ENCODE measurements at places on chromosomes 7 and 10.

DNA sequence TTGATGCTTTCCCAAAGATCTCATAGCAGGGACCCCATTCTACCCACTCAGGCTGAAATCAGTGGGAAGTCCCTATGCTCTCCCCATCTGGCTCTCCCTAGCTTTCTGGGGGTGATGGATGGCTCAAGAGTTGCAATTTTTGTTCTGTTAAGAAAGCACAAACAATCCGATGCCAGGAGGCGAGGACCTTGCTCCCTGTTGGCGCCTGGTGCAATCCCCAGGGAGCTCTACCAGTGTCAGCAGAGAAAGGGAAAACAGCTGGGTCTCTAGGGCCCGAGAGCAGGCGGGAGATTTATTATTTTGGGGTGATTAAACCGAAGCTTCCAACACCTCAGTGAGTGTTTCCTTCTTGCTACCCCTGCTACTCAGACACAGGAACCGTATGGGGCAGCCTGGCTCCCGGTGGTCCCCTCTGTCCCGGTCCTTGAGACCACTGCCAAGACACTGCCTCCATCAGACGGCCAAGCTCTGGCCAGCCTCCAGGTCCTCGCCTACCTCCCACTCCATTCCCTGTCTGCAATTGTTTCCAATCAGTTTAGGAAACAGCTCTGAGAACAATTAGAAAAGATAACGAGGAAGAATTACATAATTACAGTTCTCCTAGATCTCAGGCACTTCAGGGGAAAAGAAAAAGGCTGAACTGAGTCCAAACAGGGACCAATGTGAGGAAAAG is 147.9 kb downstream of the PLXNA4 start:
- DNase-seq, result no peak

- no peak for DNase-seq
Observed at GRCh38 chr10:6400331-6400730, 179.7 kb downstream of the PRKCQ start.

- DNase-seq, result no peak
Observed at GRCh38 chr10:4063717-4064116, 278.7 kb upstream of the KLF6 start.

DNA sequence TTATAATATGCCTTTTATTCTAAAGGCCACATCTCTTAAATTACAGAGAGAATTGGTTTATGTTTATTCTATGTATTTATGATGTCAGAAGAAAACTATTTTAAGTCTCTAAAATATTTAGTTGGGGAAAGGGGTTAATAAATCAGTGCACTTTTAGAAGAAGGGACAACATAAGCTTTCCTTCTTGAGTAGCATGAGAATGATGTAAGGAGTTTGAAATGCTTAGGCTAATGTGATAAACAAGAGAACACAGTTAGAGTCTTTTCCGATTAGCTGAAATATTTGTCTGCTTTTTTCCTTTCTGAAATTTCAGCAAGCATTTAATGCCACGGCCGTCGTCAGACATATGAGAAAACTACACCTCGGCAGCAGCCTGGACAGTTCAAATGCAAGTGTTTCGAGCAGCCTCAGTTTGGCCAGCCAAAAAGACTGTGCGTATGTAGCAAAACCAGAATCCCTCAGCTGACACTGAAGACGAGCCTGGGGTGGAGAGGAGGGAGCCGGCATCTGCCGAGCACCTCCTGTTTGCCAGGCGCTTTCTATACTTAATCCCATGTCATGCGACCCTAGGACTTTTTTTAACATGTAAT is 176.2 kb downstream of the CCDC3 start:
- DNase-seq, result no peak

GRCh38 chr10:5576780-5577624 is 52.2 kb downstream of the CALML3 start:
- DNase-seq, result no peak

- no peak for DNase-seq
Observed at GRCh38 chr10:65413001-65413400, 1512.8 kb upstream of the LRRTM3 start.

DNA sequence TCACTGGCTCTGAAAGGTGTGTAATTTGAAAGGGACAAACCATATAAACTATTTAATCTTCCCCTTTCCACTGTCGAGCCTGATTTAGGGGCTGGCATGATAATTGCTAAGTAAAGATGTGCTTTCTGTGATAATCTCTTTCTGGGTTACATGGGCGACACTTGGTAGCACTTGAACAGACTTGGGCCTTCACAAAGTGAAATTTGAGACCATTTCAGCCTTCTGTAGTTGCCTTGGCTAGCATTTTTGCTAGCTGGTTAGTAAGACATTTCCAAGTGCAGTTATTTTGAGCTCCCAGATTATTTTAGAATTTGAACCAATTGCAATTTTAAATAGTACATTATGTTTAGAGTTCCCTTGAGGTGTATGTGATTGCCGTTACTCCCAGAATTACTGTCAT is 432.7 kb upstream of the GALNT17 start:
- DNase-seq, result no peak

DNA sequence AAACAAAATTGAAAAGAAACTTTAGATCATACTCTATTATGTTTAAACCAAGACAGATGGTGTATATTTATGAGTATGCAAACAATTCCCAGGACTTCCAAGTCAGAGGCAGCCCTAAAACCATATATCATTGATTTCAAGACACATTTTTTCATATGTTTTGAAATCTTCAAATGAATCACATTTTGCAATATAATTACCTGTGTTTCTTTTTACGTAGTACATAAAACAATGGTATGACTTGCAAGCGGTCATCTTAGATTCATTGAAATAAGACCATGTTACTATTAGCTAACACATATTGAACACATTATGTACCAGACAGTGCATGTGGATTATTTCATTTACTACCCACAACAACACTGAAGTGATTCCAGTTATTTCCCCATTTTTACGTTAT is 14.9 kb downstream of the SMURF1 start:
- DNase-seq, result no peak

GRCh38 chr7:986766-987751 is 4.1 kb downstream of the CYP2W1 start:
- DNase-seq, result no peak

- DNase-seq, result no peak
Observed at GRCh38 chr10:118585794-118586193, 9.7 kb downstream of the PRLHR start.

DNA sequence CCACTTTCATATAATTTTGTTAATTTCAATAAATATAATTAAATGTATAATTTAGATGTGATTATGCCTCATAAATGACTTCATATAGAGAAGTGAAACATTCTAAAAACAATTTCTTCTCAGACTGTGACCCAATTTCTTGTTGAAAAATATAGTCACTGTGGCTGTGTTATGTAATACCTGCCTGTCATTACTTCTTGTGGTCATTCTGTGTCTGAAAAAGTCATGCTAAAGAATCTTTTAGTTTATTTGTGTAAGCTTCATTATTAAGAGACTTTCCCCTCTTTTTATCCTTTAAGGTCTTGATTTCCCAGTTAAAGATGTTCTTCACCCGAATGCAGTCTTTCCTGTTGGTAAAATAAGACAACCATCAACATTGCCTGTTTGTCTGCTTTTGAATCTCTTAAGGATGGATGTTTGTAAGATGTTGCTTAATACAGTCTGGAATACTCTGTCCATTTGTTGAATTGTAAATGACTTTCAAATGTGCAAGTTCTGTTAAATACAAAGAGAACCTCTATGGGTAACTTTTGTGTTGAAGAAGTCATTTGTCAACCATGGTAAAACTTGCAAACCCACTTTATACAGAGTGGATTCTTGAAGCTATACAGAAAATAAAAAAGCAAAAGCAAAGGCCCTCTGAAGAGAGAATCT is 16.0 kb downstream of the KAT6B start:
- no peak for DNase-seq

GRCh38 chr10:119658274-119658673 is 7.1 kb downstream of the BAG3 start:
- no peak for DNase-seq

DNA sequence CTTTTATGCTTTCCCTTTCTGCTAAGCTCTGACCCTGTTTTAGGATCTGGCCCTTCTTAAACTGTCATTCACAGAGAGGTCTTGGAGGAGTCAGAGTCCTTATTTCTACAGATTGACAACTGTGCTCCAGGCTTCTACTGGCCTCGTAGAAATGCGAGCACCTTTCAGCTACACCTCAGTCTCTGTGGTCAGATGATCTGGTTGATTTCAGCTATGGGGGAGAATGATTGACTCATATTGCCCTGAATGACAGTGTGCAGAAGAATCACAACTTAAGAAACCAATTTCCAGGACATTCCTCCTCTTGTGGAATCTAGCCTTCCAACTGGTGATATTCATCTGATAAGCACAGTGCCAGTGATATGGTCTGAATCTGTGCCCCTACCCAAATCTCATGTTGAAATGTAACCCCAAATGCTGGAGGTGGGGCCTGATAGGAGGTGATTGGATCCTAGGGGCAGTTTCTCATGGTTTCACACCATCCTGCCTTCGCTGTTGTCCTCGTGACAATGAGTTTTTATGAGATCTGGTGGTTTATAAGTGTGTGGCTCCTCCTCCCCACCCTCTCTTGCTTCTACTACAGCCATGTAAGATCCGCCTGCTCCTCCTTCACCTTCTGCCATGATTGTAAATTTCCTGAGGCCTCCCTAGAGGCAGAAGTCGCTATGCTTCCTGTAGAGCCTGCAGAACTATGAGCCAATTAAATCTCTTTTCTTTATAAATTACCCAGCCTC is 14.0 kb upstream of the CYP3A7 start:
- no peak for DNase-seq

GRCh38 chr10:115745943-115746342 is 527.1 kb downstream of the GFRA1 start:
- no peak for DNase-seq

DNA sequence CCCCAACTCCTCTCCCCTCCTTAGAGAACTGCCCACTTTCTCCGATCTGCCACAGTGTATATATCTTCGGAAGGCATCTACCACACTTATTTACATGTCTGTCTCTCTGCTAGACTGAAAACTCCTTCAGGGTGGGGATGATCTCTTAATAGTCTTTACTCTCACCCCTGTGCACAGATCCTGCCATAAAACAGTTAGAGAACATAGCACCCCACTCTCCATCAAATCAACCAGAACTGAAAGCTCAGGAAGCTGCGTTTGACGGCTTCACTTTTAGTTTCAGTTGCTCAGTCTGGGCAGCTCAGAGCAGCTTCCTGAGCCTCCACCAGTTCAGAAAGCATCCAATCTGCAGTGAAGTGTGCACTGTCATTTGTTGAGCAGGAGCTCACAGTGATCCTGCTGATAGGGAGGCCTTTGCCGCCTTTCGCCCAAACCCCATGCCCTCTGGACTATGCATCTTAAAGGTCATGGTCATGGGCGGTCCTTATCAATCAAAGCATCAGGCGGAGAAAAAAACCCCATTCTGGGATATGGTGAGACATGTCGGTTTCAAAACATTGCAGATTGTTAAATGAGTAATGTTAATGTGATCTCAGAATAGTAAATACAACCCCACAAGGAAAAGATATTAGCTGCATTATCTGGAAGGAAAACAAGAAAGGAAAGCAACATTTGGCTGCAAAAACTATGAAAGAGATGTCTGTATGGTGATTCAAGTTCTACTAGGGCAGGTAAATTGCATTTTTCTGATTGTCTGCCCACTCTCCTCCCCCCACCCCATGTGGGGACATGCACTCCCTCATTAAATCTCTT is 167.1 kb upstream of the ADO start:
- no peak for DNase-seq

- no peak for DNase-seq
Observed at GRCh38 chr7:98976396-98977185, 98.3 kb downstream of the TRRAP start.

DNA sequence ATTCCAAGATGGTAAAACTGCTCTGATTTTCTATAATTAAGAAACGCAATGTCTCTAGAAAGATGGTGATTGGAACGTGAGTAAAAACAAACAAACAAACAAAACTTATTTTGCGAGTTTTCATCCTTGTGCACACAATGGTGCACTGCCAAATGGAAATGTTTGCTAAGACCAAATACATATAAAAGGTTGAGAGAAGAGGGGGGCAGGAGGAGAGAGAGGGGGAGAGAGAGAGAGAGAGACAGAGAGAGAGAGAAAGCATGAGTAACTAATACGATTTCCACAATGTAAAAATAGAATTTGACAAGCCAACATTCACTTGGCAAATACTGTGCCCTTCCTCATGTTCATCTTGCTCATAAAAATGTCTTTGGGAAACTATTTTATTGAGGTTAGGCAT is 375.4 kb downstream of the CNTNAP2 start:
- no peak for DNase-seq

DNA sequence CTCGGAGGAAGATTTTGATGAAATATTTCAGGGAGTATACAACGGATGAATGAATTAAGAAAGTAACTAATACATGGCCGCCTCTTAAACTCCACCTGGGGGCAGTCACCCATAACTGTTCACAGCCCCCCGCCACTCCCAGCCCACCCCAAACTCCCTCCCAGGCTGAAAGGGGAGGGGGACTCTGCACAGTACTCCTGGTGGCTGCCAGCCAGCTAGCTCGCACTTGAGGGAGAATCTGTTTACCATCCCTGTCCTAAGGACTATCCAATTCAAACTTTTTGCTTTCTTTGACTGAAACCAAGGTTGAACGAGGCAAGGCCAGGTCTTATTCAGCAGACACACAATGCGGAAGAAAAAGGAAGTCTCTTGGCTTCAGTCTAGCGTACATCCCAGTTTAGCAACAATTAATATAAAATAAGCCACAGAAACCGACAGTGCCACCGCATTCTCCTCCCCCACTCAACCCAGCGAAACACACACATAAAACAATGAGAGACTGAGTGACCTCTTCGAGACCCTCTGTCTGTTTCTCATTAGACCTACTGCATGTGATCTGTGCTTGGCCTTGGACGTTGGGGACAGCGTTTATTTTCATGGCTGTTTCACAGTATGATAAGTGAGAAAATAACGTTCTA is 219.5 kb downstream of the GLI3 start:
- no peak for DNase-seq

DNA sequence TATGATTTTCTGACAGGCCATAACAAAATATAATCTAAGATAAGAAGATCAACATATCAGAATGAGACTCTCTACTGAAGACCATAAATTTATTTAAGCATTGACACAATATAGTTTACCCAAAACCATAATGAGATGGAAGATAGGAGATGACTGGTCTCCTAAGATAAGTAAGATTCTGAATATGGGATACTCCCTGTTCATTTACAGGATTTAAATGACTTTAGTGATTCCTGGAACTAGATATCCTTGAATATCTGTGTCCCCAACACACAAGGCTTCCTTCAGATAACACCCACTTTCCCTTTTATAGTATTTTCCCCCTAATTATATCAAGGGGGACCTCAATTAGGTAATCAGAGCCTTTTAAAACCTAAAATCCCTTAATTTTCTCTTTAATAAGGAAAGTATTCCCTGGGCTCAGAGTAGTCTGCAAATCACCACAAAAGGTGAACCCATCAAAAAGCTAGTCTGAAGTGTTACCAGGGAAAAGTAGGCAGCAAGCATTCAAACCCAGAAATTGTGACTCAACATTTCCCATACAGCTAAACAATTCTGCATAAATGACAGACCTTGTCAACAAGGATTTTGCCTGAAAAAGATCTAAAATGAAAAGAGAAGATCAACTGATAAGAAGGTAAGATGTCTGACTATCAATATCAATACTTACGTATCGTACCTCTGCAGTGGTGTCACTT is 99.9 kb downstream of the CNOT4 start:
- DNase-seq, result no peak
